ENCODE measurements at places on chromosomes 5 and 9.

GRCh38 chr5:69136293-69136692 lies 30.7 kb upstream of the CCNB1 start:
- no peak for DNase-seq

GRCh38 chr9:135090547-135090946 lies 3.1 kb downstream of the OLFM1 start:
- DNase-seq = no peak

DNA sequence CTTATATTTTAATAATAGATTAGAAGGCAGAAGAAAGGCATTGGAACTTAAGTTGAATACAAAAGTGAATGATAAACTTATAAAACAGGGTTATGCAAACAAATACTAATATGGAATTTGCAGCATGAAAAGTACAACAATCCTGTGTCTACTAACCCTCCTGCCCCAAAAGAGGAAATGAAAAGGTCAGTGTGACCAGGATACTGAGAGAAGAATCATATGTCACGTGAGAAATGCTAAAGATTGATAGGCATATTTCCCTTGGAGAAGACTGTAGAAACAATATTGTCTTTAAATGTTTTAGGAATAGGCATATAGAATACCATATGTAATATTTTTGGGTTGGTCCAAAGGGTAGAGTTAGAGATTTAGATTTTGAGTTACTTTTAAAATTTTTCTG lies 3.8 kb downstream of the WDR36 start:
- no peak for DNase-seq

DNA sequence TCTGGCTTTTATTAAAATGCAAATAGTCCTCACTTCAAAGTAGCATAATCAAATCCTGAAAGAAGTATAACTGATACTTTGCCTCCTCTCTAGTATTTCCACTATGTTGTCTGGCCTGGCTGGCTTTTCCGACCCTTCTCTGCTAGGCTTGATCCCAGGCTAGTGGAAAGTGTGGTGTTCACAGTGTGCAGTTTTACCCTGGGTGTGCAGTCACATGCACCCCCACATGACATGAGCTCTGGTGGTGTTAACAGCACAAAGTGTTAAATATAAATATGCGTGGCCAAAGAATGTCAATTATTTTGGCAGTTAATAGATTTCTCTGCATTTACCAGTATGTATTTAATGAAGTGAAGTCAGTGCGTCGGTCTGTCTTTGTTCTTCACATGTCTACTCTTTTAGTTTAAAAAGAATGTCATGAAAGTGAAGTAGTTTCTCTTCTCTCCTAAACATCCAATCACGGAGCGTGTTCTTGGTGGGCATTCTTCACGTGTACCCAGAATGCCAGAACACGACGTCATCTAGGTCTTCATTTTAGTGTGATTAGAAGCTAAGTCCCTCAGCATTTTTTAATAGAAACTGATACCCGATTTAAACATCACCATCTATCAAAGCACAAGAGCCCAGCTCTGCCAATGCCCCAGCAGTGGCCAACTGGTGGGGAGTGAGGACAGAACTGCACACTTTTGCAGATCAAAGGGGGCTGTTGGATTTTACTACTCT lies 286.4 kb downstream of the FANCC start:
- DNase-seq = no peak

- no peak for DNase-seq
Measured at GRCh38 chr9:80086822-80087345, 515.1 kb downstream of the TLE4 start.
